AG20443 (cell line): ENCODE measurements at places on chromosomes 7 and 10.

DNA sequence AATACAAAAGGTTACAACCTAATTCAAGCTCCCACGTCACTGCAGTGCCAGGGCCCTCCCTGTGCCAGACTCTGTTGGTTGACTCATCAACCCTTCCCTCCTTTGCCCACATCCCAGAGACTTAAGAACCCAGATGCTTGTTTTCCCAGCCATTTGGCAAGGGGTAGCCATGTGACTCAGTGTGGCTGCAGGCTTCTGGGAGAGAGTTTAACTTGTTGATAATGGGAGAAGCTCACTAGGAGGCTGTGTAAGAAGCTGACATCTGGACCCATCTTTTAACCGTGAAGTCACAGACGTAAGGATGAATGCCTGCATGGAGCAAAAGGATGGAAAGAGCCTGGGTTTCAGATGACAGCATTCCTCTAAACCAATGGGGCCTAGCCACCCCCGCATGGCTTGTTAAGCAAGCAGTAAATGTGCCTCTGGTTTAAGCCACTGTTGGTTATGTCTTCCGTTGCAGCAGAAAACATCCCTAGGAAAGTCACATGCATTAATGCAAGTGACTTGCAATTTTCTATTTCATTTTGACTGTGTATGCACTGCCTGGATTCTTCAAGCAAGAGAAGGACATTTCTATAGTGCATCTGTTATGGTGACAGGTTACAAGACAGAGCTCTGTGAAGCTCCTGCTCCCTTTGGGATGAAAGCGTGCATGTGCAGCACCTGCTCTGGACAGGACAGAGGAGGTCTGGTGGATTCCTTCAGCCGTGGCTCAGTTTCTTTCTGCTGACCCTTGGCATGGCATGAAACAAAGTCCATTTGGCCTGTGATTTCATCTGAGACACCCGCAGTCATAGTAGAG is 57.5 kb upstream of the CREB5 start:
- peak; percentile 56 for DNase-seq

GRCh38 chr7:14252458-14252857 is 263.0 kb upstream of the ETV1 start:
- DNase-seq: no peak

GRCh38 chr7:122268101-122268500 is 36.4 kb downstream of the FEZF1 start:
- no peak for DNase-seq

DNA sequence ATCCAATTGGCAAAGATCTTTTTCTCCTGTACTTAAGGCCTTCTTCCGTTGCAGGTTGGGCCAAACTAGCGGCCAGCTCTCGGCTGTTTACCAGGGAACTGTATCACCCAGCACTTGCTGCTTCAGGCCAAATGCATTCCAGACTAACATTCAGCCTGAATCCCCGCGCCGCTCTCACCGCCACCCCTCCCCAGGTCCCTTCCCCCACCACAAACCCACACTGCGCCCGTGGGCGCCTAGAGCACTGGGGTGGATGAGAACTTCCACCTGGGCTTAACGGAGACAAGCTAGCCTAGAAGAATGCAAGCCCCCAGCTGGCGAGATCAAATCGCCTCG is 676 bp downstream of the TCAF1 start:
- DNase-seq: peak; percentile 49

DNA sequence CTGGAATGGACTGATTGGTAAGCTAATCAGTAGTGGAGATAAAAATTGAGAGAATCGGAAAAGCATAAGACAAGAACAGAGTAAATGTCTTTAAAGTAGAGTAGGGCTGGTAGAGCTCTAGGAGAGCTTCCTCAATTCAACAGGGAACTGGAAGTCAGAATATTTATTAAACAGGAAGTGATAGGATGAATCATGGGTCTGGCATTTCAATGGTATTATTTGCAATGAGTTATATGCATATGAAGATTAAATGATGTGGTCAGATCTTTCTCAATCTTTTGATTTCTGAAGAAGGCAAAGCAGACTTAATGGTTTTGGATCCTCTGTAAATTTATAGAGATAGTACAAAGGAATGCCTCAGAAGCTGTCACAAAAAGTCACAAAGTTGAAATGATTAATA is 349.0 kb downstream of the HPSE2 start:
- DNase-seq: no peak

DNA sequence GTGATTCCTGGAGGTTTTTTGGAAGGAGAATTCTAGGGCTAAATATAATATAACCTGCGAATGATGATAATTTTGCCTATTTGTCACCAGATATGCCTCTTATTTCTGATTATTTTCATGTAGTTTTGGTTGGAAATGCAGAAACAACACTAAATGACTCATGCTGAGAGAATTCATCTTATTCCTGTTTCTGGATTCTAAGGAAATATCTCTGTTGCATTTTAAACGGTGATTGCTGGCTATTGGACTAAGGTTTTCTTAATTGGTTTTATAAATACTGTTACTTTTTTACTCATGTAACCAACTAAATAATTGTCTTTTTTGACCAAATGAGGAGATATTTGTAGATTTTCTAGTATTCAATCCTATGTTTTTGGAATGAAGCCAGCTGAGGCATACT is 204.9 kb upstream of the NPSR1 start:
- peak; percentile 21 for DNase-seq

DNA sequence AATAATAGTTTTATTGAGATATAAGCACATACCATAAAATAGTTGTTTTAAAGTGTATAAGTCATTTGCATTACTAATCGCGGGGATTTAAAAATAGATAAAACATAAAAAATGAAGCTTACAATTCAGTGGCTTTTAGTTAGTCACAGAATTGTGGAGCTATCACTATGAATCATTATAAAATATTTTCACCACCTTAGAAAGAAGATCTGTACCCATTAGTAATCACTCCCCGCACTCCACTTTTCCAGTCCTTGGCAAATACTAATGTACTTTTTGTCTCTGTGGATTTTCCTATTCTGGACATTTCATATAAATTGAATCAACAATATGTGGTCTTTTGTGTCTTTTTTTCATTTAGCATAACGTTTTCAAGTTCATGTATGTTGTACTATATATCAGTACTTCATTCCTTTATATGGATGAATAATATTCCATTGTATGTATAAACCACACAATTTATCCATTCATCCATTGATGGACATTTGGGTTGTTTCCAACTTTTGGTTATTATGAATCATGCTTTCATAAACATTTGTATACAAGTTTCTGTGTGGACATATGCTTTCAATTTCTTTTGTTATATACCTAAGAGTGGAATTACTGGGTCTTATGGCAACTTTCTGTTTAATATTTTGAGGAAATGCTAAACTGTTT is 162.5 kb downstream of the MAGI2 start:
- DNase-seq: peak; percentile 18

DNA sequence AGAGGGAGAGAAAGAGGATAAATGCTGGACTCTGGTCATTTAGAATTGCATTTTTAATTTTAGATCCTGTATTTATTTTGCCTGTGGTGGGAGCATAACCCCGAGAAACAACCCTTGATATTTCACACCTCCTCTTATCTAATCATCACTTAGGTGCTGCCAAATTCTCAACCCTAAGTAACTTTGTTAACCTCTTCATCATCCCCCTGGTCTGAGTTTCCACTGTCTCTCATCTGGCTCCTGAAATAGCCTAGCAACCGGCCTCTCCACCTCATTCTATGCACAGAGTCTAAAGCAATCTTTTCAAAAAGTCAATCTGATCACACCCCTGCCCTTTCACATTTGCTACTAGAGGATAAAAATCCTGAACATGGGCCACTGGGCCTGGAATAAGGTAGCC is 118.5 kb upstream of the C1QL3 start:
- DNase-seq: no peak

GRCh38 chr7:1160670-1161021 is 650 bp upstream of the ZFAND2A start:
- DNase-seq: peak; percentile 41

- DNase-seq: no peak
These were observed 68.1 kb upstream of the ADCY1 start for GRCh38 chr7:45506059-45506458.

GRCh38 chr7:150384406-150385301 is 5.5 kb downstream of the ZNF775 start:
- DNase-seq: no peak

DNA sequence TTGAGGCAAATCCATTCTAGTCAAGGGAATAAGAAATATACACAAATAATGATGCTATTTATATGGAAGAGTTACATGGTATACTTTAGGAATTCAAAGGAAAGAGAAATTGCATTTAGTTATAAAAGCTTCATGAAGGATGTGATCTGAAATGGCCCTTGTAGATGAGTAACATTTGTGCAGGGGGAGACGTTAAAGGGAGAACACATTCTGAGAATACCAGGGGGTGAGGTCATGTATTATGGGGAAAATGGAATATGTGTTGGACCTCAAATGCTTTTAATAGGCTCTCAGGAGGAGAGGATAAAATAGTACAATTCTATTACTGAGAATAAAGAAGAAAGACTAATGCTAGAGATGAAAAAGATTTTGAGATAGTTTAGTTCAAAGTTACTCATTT is 122.5 kb upstream of the NOBOX start:
- no peak for DNase-seq

- no peak for DNase-seq
These were observed 51.2 kb upstream of the LBX1 start for GRCh38 chr10:101280511-101280910.

- no peak for DNase-seq
These were observed 75.3 kb downstream of the INPP5A start for GRCh38 chr10:132612571-132613504.

GRCh38 chr10:47340608-47341170 is 7.5 kb upstream of the RBP3 start:
- DNase-seq: peak; percentile 85

DNA sequence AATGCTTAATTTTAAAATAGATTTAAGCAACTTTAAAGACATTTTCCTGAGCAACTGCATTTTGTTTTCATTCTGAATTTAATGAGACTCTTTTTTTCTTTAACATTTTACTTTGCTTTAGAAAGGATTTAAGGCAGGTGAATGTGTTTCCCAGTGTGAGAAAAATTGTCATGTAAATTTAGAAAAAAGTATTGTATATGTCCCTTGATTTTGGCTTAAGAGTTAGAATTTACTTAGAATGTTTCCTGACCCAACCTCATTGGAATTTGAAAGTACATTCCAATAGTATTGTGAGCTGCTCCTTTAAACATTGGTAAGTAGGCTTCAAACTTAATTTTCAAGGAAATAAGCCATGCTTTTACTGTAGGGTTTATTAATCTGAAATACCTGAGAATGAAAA is 110.2 kb downstream of the PTEN start:
- DNase-seq: no peak

- peak; percentile 25 for DNase-seq
These were observed 79.5 kb upstream of the FAM133B start for GRCh38 chr7:92669616-92670165.

DNA sequence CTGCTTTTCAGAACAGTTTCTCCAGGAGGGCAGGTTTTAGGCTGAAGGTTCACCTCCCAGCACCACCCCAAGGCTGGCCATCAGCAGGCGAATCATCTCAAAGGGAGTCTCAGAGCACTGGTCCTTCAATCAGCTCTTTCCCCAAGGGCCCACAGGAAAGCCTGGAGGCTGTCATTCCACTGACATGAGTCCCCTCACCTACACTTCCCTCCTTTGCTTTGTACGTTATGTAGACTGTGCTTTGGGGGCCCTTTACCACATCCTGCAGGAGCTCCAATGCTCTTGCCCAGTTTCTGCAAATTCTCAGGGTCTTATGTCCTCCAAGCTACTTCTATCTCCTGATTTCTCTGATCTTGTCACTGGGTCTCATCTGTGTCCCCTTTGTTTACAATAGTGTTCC is 15.4 kb downstream of the WDFY4 start:
- no peak for DNase-seq

- DNase-seq: no peak
These were observed 195.6 kb downstream of the CUX1 start for GRCh38 chr7:102012941-102013461.

GRCh38 chr10:7092603-7093002 is 318.2 kb downstream of the SFMBT2 start:
- DNase-seq: no peak

GRCh38 chr10:130877126-130877525 is 434.4 kb downstream of the TCERG1L start:
- DNase-seq: no peak

DNA sequence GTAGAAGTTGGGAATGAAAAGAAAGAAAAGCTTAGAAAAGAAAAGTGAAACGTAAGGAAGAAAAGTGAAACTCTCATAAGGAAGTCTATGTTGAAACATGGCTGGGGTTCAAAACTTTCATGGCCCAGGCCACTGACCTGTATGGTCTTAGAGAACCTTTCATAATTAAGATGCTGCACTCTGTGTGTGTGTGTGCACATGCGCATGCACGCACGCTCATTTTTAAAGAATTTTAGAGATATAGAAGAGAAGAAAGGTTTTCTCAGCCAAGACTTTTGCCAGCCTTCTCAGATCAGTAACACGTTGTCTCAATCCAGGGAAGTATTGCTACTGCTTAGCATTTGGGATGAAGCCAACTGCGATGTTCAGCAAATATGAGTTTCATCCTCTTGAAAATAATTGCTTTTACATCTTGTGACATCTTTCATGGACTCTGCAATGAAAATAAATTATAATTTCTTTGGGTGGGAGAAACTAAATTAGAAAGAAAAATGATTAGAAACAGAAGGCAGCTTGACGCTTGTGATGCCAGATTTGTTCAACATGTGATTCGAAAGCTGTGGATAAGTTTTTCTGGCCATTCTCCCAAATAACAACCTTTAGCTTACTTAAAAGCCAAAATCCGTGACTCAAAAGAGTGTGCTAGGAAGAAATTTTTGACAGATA is 16.2 kb upstream of the SLC26A4 start:
- DNase-seq: no peak

- DNase-seq: no peak
These were observed 19.9 kb downstream of the TMEM270 start for GRCh38 chr7:73880755-73881328.

DNA sequence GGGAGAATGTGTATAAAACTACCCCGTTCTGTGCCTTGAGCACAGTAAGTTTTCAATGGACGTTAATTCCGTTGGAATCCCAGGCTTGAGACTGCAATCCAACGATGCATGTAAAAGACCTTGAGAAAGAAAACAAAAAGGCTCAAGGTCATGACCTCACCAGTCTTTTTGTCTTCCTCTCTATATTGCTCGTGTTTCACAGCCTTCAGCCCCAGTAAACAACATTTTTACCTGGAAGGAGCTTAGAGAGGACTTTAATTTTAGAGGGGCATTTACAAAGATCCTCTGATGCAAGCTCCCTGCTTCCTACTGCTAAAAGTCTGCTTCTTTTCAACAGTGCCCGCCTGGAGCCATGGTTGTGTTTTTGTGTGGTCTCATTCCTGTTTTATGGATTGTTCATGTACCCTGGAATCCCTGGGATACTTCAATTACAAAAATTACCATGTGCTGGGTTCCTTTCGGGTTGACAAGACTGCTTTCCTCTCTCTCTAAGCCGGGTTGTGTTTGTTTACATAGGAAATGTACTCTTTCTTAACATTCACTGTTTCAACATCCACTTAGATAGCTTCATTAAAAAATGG is 320.1 kb upstream of the NFE2L3 start:
- DNase-seq: no peak

DNA sequence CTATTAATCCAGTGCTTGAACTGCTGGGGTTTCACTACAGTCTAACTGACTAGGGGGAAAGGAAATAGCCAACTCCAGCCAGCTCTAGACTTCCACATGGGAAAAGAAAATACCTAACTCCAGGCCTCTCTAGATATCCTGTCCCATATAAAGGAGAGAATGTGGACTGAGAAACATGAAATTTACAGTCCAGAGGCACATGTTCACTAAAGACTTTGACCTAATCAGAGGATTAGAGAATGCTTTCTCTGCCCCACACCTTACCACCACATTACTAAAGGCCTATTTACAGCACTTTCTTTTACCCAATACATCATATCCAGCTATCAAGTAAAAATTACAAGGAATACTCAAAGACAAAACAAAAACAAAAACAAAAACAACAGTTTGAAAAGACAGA is 164.2 kb downstream of the PCLO start:
- DNase-seq: no peak
